ENCODE measurements at places on chromosomes 4 and X.

GRCh38 chr4:42816189-42816879, 76.2 kb upstream of the GRXCR1 start:
- DNase-seq: no peak

GRCh38 chrX:120625371-120625770, 4.5 kb downstream of the C1GALT1C1 start:
- no peak for DNase-seq

- no peak for DNase-seq
Measured at GRCh38 chrX:77597090-77597489, 149.9 kb downstream of the FGF16 start.

GRCh38 chr4:3226467-3226866, 22.5 kb upstream of the MSANTD1 start:
- DNase-seq: no peak

GRCh38 chr4:127917151-127917550, 36.5 kb downstream of the PLK4 start:
- DNase-seq: no peak

GRCh38 chr4:55038176-55038890, 87.1 kb downstream of the KDR start:
- DNase-seq: no peak

- no peak for DNase-seq
Measured at GRCh38 chr4:6876440-6876839, 33.2 kb upstream of the TBC1D14 start.

DNA sequence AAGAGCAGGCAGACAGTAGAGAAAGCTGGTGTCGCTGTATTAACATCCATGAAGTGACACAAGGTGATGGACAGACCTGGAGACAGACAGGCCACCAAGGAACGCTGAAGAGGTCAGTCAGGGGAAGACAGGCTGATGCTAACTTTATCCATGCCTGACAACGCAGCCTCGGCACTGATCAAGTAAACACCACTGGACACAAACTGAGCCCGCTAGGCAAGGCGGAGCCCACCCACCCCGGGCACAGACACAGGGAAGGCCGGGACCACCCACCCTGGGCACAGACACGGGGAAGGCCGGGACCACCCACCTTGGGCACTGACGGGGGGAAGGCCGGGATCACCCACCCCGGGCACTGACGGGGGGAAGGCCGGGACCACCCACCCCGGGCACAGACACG, 18.8 kb downstream of the PPP2R3B start:
- no peak for DNase-seq

- no peak for DNase-seq
Measured at GRCh38 chr4:186651624-186652023, 72.0 kb downstream of the FAT1 start.

GRCh38 chrX:48698306-48698705, 1.8 kb downstream of the SUV39H1 start:
- no peak for DNase-seq

- no peak for DNase-seq
Measured at GRCh38 chr4:56757261-56757746, 64.2 kb downstream of the SPINK2 start.

- DNase-seq: no peak
Measured at GRCh38 chrX:18047491-18047890, 173.2 kb downstream of the BEND2 start.

Data from activated naive CD4-positive, alpha-beta T cell treated with anti-CD3 and anti-CD28 coated beads, Interleukin-2, amount 50 U/mL, for 16 hours (primary cell).